ENCODE measurements at places on chromosomes 12 and 14.

GRCh38 chr14:87044807-87045206 lies 948.2 kb downstream of the GALC start:
- no peak for DNase-seq

DNA sequence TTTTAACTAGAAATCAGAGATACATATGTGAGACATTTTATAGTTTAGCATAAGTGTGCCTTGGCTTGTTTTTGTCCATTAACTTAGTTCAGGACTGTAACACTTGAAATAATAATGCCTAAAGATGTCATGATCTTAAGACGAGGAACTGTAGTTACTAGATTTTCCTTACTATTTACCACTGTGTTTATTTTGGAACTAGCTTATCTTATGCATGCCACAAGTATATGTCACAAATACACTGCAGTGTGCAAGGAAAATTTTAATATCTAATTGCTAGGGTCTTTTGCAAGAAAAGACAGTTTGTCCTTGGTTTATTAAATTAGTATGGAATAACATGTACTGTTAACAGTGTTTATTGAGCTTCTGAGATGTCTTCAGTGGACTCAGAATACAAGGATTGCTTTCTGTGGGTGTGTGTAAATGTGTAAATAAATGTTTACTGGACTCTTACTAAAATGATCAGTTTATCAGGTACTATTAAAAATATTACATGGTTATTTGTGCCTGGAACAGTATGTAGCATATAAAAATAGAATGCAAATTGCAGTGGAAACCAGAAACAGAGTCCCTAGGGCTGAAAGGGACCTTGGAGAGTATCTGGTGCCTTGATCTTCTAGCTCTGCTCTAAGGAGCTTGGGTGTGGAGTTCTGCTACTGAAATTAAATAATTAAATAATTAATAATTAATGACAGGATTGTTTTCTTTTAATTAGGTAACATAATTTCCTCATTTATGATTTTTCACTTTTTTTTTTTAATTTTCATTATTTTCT lies 58.1 kb downstream of the FGD4 start:
- DNase-seq = no peak

- DNase-seq = no peak
These were observed 88.3 kb downstream of the KIF26A start for GRCh38 chr14:104226421-104227383.

DNA sequence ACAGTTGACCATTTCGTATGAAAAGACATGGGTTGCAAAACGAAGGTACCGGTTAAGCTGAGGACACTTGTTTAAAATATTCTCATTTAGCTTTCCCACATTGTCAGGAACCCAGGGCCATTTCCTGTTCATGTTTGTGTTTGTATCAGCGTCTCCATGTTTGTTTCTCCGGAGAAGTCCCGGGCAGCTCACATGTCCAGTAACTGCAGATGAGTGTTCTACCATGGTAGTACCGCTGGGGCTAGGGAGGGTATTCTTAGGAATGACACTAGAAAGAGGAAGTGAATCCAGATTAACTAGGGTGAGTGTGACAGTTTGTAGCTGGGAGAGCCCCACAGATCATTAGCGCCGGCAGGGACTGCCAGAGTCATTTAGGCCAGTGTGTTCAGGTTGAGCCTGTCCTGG lies 50.0 kb upstream of the EVL start:
- no peak for DNase-seq

DNA sequence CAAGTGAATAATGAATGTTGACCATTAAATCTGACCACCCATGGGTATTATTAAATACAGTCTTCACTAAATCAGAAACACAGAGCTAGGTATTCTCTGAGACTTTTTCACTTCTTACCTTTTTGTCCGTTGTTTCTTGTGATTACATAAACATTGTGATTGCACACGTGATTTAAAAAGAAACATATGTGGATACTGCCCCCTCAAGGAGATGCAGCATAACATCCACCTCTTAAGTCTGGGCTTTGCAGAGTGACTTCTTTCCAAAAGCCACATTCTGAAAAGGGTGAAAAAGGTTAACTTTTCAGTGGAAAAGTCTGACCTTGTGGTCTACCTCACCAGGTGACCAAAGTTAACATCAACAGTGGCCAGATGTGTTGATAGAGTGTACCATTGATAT lies 185.5 kb upstream of the FAR2 start:
- DNase-seq = no peak

- no peak for DNase-seq
These were observed 181.1 kb downstream of the PTPN11 start for GRCh38 chr12:112599871-112600270.

- peak; percentile 72 for DNase-seq
These were observed 279.8 kb upstream of the DIO2 start for GRCh38 chr14:80491131-80491530.

DNA sequence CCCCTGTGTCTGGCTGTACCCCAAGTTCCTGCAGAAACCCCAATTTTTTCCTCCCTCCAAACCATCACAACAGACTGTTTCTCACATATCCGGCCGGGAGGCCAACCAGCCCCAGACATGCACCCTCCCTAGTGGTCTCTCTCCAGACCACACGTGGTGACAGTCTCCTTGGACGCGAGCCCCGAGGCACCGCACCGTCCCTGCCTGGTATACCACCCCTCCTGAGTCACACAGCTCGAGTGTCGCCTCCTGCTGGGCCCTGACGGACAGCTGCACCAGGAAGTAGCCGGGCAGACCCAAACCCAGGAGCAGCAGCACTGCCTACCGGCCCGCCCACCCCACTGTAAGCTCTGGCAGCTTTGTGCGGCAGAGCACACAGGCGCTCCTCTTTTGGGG lies 97.4 kb downstream of the RFLNA start:
- peak; percentile 40 for DNase-seq

GRCh38 chr14:66650491-66650911 lies 142.6 kb downstream of the GPHN start:
- DNase-seq = no peak

DNA sequence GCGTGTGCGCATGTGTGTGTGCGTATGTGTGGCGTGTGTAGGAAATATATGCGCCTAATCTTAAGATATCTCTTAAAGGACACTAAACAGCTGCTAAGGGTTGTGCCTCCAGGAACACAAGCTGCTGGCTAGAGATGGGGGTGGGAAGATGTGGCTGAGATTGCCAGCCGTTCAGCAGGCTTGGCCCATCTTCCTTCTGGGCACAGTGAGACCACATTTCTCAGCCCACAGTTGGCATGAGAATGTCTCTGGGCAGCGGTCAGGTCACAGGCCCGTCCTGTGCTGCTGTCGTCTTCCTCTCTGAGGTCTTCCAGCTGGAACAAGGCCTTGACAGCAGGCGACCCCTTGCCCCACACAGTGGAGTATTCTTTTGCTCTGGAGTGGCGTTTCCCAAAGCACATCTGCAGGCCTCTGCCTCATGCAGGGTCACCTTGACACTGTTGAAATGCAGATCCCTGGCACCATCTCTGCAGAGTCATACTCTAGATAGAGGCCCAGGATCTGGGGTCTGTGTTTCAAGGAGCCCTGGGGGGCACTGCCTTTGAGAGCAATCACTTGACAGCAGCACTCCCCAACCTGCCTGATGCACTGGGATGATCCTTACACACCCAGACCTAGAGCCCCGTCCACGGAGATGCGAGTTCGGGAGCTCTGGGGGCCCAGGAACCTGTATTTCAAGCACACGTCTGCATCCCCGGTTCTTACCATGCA lies 335.5 kb upstream of the SFSWAP start:
- no peak for DNase-seq
